ENCODE measurements at places on chromosomes 7 and 10. TPM values are rescaled to one million over a fixed set of nuclear protein-coding genes. Genes with fewer than 3 reads are reported as not detected.

NOS3 gene
- total RNA-seq, result 6.0 TPM

DNA sequence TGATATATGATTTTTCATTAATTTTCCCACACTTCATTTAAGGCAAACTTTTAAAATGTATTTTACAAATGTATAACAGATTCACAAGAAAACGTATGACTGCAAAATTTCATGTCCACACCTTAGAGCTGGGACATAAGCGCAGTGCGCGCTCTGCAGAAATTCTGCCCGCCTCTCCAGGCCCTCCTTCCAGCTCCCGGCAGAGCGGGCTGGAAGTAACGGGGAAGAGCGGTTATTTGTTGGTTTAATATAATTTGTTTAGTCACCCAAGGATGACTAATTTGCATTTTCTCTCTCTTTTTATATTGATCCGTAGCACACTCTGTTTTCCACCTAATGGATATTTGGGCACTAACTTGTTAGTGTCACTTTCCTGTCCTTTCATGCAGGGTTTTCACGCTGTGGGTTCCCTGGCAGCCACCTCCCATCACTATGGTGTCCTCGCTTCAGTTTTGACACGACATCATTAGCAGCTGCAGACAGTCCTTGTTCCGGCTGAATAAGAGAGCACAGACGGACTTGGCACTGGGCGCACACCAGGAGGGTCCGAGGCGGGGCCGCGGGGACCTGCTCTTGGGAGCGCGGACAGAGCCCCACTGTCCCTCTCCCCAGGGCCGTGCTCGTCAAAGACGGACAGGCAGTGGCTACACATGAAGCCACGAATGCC lies 129.2 kb upstream of the SEC61G start:
- no peak for DNase-seq

- DNase-seq, result no peak
Measured at GRCh38 chr7:73526896-73527821, 5.1 kb upstream of the BAZ1B start.

DNA sequence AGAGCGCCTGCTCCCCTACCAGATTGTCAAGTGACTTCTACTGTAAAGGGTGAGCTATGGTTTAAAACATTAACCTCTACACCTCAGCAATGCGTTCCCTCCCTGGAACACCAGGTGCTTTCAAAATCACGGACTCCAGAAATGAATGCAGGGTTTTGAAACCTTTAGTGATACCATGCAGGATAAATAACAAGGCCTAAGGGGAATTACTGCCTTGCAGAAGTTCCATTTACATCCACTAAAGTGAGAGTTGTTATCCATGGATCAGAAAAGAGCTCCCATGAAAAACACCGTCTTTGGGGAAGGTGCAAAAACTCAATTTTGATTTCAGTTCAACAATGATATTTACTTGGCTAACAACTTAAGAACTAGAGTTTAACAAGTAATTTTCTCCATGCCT lies 4.0 kb downstream of the FZD8 start:
- DNase-seq, result no peak

DNA sequence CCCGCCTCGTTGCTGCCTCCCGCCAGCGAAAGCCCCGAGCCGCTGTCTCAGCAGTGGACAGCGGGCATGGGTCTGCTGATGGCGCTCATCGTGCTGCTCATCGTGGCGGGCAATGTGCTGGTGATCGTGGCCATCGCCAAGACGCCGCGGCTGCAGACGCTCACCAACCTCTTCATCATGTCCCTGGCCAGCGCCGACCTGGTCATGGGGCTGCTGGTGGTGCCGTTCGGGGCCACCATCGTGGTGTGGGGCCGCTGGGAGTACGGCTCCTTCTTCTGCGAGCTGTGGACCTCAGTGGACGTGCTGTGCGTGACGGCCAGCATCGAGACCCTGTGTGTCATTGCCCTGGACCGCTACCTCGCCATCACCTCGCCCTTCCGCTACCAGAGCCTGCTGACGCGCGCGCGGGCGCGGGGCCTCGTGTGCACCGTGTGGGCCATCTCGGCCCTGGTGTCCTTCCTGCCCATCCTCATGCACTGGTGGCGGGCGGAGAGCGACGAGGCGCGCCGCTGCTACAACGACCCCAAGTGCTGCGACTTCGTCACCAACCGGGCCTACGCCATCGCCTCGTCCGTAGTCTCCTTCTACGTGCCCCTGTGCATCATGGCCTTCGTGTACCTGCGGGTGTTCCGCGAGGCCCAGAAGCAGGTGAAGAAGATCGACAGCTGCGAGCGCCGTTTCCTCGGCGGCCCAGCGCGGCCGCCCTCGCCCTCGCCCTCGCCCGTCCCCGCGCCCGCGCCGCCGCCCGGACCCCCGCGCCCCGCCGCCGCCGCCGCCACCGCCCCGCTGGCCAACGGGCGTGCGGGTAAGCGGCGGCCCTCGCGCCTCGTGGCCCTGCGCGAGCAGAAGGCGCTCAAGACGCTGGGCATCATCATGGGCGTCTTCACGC lies 825 bp downstream of the ADRB1 start:
- DNase-seq, result no peak

GRCh38 chr10:6667679-6668270 lies 87.7 kb upstream of the PRKCQ start:
- DNase-seq, result no peak

- no peak for DNase-seq
Measured at GRCh38 chr7:90412458-90413184, 9.4 kb downstream of the CLDN12 start.

DNA sequence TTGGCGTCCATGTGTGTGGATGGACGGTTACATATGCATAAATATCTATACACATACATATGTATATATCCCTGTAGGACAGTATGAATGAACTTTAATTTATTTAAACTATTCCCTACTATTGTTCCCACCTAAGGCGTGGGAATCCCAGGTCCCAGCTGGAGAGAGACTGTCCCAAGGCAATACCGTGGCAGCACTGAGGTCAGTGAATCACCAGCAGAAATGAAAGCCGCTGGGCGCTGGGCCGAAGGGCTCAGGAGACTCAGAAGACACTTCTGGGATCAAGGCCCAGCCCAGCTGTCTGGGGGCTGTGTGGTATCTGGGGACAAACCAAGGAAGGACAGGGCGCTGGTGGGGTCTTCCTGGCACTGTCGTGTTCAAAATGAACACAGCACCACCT lies 49.6 kb upstream of the MYL10 start:
- DNase-seq, result no peak

ANKRD7 gene
- 3.1 TPM for total RNA-seq

GRCh38 chr10:33550811-33551210 lies 216.3 kb upstream of the NRP1 start:
- DNase-seq, result no peak

GRCh38 chr10:46006219-46006618 lies 24.2 kb downstream of the NCOA4 start:
- DNase-seq, result no peak

All from urinary bladder (tissue), 4 donors.